ENCODE measurements at places on chromosomes 5 and 9.

- DNase-seq, result no peak
Observed at GRCh38 chr5:81907012-81907635, 64.7 kb upstream of the ATG10 start.

DNA sequence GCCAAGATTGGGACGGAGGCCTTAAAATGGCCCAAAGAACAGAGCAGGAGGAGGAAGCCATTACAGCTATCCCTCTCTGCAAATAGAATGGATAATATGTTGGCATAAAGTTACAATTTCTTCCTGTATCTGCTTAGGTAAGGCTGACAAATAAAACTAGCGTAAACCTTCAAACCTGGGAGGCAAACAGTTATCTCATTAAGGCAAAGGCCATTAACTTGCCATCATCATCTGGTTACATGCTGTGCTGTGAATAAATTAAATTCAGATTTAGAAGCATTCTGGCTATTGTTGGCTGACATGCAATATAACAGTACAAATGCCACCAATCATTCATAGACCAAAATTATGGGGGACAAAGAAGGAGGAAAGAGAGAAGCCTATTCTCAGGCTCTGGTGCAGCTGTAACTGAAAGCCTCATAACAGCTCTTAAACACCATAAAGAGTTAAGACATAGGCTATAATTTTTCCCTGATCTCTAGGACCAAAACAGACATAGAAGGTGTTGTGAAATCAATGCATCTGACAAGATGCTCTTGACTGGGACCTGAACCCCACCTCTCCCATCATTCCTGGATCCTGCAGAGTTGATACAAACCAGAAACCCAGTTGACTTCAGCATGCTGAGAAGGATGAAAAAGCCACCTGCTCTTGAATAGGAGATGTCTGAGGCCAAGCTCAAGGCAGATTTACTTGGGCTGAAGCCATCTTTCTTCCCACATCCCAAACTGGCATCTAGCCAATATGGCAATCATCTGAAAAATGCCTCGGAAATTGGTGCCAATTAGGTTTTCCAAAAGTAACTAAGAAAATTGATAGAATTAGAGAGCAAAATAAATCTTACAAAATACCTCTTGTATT is 62.5 kb downstream of the PLCXD3 start:
- no peak for DNase-seq

GRCh38 chr5:40401284-40402006 is 278.3 kb upstream of the PTGER4 start:
- no peak for DNase-seq

GRCh38 chr5:31972558-31972957 is 201.6 kb downstream of the GOLPH3 start:
- DNase-seq, result no peak

DNA sequence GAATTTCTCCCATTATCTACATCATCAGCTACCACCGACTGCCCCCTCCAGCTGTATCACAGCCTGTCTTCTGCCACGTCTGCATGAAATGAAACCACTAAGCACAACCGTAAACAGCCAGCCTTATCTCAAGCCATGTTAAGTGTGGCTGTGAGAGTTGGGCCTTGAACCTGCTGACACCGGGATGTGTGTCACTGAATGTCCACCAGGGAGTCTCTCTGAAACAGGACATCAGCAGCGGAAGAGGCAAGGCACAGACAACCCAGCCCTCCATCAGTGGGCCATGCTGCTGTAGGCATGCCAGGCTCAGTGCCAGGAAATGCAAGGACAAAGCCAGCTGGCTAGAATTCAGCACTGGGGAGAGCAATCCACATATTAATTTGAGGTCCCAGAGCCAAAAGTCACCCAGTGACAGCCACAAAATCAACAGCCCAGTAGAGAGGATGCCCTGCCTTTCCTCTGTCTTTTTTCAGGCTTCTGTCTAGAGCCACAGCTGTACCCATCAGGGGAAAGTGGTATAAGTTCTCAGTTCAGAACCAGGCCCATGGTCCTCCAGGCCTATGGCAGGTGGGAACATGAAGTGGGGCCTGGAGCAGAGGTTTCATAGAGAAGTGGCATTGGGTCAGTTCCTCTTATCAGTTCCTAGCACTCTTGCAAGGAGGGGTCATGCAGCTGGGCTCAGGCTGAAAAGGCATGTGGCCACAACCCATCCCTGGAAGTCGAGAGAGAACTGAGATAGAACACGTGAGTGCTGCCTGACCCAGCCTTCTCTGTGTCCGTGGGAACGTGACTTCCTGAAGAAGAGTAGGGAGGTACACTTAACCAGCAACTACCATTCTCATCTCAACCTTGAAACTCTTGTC is 199.4 kb downstream of the ESM1 start:
- DNase-seq, result peak; percentile 70

- DNase-seq, result no peak
Observed at GRCh38 chr9:127915325-127915752, 1.5 kb downstream of the ST6GALNAC4 start.

GRCh38 chr5:35815089-35815936 is 41.4 kb upstream of the IL7R start:
- no peak for DNase-seq

- DNase-seq, result no peak
Observed at GRCh38 chr9:132731230-132731629, 61.0 kb downstream of the GTF3C4 start.

GRCh38 chr9:16031486-16031885 is 478.6 kb downstream of the CCDC171 start:
- no peak for DNase-seq

- no peak for DNase-seq
Observed at GRCh38 chr5:146867996-146868708, 10.4 kb downstream of the PPP2R2B start.

GRCh38 chr9:35294066-35294465 is 132.3 kb downstream of the UNC13B start:
- DNase-seq, result no peak
